ENCODE measurements at places on chromosomes 11 and 22.

DNA sequence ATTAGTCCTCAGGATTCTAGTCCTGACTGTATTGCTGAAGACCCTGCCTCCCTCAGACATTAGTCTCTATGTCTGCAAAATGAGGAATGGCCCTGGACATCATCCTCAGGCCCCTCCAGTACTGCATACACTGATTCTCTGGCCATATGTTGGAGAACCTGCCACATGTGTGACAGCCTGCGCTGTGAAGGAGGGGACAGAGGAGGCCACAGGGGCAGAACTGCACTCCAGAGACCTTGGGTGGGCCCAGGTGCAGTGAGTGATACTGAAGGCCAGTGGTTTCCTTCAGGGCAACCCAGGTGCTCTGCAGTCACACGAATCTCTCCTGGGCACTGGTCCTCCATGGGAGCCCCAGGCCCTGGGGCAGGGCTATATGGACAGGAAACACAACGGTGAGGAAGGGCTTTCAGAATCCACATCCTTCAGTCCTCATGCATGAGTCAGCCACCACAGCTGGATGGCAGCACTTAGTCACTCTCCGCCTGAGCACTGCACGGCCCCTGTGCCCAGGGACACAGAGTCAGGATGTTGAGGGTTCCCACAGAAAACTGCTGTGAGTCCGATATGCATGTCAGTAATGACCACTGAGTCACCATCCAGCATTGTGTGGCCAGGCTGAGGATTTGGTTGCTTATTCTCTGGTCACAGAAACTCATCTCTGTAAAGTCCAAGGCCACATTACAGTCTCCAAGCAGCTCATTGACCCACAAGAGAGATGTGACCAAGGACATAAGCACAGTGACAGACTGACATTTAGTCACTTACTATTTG is 39.7 kb downstream of the ME3 start:
- DNase-seq = no peak

- no peak for DNase-seq
These were observed 46.7 kb downstream of the CLTCL1 start for GRCh38 chr22:19244600-19245352.

DNA sequence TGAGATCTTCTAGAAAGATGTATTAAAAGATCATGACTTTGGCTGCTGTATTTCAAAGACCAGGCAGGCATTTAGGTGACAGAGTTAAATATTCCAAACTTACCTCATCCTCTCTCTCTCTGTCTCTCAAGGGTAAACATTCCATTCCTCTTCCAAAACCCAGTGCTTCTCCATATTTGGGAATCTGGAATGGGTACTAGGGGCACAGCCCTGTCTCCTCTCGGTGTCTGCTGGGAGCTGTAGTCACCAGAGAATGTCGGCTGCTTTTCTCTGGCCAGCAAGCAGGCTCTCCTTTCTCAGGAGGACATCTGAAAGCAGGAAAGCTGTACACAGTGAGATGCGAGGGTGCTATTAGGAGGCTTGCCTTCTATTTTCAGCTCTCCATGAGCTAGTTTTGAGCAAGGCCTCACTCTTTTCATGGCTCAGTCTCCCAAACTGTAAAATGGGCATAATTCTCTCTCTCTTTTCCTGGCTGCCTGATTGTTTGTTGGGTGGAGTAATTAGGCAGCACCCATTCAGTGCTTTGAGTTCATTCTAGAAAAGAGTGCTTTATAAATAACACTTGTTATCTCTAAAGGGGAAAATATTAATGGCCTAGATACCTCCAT is 9.3 kb upstream of the PEX26 start:
- no peak for DNase-seq

- no peak for DNase-seq
These were observed 7.6 kb upstream of the KCTD14 start for GRCh38 chr11:78030429-78031325.

DNA sequence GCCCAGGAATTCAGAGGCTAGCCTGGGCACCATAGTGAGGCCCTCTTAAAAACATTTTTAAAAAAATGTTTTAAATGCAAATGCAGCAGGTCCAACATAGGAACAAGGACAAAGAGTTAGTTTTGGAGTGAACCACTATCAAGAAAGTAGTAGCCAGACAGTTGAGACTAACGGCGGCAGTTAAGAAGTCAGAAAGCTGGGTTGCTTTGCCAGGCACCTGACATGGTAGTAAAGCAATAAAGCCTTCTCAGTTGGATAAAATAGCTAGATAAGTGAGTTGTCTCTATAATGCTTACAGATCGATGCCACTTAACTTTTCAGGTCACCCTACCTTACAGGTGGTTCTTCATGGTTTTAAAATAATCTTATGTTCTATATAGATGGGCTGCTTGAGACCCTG is 16.9 kb upstream of the DDX17 start:
- no peak for DNase-seq

DNA sequence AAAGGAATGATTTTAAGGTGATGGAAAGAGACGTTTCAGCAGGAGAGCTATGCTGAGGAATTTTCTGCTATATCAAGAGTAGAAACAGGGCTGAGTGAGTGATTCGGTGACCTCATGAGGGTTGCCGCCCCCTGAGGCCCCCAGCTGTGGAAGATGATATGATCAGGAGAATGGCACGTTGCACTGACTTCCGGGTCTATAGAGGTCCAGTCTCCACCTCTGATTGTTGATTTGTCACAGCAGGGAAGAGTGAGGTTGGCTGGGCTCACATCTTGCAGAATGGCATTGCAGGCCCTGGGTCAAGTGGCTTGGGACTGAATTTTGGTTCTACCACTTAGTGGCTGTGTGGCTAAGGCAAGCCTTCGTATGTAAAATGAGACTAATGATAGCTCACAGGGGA is 205.1 kb downstream of the SNX19 start:
- DNase-seq = no peak

All from stimulated activated CD8-positive, alpha-beta memory T cell treated with anti-CD3 and anti-CD28 coated beads, Interleukin-4, amount 100 ng/mL, for 1 hour (primary cell).